ENCODE measurements at places on chromosomes 1 and 21.

DNA sequence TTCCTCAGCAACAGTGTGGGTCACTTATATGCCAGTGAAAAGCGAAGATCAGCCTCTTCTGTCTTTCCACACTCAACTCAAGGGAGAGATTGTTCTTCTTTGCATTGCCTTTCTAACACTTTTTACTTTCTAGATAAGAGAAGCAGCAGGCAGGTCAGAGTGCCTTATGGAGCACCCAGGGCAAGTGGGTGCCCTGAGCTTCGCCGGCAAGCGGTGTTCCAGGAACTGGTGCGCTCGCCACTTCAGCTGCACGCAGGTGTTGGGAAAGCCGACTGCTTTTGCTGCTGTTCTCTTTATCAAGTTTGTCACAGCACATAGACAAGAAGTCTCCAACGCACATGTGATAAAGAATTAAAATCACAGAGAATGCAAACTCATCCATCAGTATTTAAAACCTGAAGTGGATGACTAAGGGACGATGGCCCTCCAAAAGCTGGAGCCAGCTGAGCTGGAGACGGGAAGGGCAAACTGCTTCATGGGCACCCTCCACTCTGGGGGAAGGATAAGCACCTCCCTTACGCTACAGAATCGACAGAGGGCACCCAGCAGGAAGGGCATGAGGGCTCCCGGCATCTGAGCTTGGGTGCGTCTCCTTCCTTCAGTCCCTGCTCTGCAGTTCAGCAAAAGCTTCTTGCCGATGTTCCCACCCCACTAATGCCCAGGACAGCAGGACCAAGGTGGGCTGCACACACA, 20.7 kb downstream of the UBE2G2 start:
- DNase-seq, result no peak

GRCh38 chr21:29005696-29006095, 13.0 kb upstream of the LTN1 start:
- no peak for DNase-seq

GRCh38 chr21:44486302-44486701, 31.0 kb downstream of the LRRC3 start:
- no peak for DNase-seq

- no peak for DNase-seq
Observed at GRCh38 chr1:9960706-9961562, 17.7 kb downstream of the NMNAT1 start.

DNA sequence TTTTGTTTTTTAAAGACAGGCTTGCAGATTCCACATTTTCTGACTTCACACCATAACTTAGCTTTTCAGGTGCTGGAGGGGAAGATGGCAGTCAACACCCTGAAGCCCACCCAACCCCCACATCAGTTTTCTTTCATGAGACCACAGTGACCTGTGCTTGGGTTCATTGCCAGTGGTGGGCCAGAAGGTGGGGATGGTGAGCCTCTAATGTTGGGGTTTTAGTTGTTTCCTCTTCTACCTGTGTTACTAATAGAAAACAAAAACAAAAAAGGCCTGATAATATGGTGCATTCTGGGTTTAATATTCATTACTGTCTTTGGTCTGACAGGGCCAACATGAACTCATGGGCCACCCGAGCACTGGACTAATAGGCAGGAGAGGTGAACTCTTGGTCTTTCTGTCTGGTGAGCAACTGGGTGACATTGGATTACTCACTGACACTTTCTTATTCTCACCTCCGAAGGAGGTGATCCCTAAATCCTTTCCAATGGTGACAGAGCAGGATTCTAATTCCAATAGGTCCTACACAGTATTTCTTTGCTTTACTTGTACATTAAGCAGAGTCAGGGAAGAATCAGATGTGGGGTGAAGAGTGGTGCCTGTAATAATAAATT, 132.8 kb downstream of the CLIC6 start:
- DNase-seq, result no peak

- DNase-seq, result no peak
Observed at GRCh38 chr21:43867948-43868347, 2.9 kb downstream of the AGPAT3 start.

DNA sequence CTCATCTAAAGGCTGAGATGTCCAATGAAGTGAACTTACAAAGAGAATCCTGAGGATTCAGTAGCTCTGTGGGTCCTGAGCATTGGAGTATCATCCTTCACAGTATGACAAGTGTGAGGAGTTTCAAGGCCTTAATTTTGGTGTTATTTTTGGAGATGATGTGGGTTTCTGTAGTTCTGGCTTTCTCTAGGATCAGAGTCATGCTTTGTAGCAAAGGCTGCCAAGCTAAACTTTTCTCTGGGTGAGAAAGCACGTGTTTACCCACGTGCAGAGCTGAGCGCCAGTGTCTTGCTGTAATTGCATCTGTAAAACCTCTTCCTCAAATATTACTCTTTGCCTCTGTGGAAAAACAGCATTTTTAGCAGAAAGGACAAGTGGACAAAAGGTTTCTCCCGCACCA, 387.8 kb upstream of the LYPLAL1 start:
- no peak for DNase-seq

GRCh38 chr1:54456361-54456760, 50.2 kb upstream of the SSBP3 start:
- no peak for DNase-seq
